ENCODE measurements at places on chromosomes 7 and 10.
A peak's percentile ranks its signal among the peaks of the same experiment; 100 is the strongest.

- DNase-seq, result no peak
Observed at GRCh38 chr7:70356787-70357328, 758.6 kb downstream of the AUTS2 start.

- DNase-seq, result no peak
Observed at GRCh38 chr7:149381245-149381644, 79.6 kb downstream of the ZNF777 start.

- DNase-seq, result no peak
Observed at GRCh38 chr7:99898836-99899235, 20.5 kb downstream of the TRIM4 start.

DNA sequence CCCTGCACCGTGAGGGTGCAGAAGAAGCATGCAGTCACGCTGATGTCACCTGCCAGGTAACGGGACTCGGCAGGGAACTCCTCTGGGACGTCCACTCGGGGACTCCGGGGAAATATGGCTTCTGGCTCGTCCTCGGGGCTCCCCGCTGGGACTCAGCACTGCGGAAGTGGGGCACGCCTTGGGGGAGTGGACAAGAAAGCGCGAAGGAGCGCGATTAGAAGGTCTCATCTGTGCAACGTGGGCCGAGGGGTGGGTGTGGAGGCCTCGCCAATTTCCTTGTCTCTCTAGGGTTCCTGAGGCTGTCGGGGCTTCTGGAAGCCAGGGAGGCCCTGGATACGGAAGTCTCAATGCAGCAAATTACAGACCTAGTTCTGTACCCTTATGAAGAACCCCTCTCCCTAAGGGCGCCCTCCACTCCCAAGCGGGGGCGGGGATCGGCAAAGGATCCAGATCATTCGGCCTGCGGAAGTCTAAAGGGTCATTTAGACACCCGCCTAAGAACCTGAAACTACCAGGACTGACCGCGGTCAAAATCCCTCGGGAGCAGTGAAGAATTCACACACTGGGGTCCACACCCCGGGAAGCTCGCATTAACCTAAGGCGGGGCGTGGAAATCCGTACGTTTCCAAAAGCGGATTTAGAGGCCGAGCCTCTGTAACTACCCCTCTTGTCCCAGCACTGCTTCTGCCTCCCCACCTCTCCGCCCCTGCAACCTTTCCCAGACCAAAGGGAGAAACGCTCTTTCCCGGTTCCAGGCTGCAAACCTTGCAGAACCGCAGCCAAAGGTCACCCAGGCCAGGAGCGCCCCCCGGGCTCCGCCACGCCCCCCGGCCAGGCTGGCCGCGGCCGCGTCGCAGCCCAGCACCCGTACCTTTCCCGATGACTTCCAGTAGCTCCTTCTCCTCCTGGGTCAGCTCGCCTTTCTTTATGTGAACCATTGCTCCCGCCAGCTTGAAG lies 640 bp downstream of the ANKMY2 start:
- peak; percentile 39 for DNase-seq

- DNase-seq, result no peak
Observed at GRCh38 chr10:76397181-76398042, 966.0 kb downstream of the LRMDA start.

DNA sequence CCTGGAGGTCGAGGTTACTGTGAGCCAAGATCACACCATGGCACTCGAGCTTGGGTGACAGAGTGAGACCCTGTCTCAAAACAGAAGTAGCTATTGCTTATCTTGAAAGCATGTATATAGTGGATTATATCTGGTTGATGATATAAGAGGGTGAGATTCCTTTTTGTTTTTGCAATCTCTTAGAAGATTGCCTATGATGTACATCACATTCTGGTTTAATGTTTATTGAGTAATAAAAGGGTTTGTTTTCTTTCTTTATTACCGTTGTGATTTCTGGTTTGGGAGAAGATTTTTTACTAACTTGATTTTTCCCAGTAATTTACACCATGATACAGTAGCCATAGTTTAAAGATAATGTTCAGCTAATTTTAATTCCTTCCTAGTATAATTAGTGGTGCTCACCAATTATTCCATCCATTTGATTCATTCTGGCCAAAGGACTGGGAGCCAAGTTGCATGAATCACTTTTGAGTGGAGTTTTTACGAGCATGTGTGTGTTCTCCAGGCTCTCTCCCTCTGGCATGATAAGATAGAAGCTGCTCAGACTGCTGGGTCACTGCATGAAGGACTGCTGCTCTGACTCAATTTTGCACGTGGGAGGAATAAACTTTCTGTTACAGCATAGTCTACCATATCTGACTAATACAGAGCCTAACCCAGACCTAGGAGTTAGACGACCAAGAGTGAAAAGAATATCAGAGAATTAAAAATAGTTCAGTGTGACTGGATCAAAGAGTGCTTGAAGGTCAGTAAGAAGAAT lies 13.5 kb upstream of the TSPAN13 start:
- DNase-seq, result no peak

GRCh38 chr10:62034096-62034640 lies 132.7 kb downstream of the ARID5B start:
- DNase-seq, result no peak

DNA sequence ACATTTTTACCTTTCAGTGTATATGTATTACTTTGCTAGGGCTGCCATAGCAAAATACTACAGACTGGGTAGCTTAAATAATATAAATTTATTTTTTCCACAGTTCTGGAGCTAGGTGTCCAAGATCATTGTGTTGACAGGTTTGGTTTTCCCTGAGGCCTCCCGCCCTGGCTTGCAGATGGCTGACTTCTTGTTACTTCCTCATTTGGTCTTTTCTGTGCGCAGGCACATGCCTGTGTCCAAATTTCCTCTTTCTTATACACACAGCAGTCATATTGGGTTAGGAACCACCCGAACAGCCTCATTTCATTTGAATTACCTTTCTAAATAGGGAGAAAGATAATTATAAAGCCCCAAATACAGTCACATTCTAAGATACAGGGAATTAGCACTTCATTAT lies 521.6 kb upstream of the SORCS1 start:
- no peak for DNase-seq
